ENCODE measurements at places on chromosomes 5 and 9. TPM values are rescaled to one million over a fixed set of nuclear protein-coding genes. Genes with fewer than 3 reads are reported as not detected.

The OR1J2 gene
- 1.6 TPM for total RNA-seq

The ZNF608 gene
- 42.4 TPM for total RNA-seq

The SPATA31E1 gene
- 4.6 TPM for total RNA-seq

GRCh38 chr9:76107482-76107881 is 217.0 kb downstream of the PCSK5 start:
- peak; percentile 74 for DNase-seq

DNA sequence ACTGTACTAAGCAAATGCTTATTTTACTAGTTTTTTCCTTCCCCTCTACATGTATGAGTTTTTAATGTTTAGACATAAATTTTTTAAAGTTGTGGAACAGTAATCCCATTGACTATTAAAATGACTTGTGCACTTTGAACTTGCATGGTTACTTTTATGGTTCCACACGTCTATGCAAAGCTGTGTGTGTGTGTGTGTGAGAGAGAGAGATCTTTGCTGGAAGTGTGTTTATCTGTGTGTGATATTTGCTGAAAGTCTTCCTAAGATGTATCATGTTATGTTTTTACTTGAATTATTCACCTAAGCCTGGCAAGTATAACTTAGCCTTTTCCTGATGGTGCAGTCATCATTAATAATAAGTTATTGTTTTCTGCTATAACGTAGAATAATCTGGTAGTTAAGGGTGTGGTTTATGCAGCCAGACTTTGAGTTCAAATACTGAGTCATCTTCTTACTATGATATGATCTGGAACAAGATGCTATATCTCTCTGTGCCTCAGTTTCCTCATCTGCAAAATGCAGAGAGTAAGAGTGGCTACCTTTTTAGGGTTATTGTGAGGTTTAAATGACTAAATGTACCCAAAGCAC is 138.6 kb downstream of the SMARCA2 start:
- no peak for DNase-seq

- DNase-seq, result no peak
Observed at GRCh38 chr5:72633041-72633445, 125.8 kb upstream of the ZNF366 start.

GRCh38 chr5:150081541-150082283 is 4.6 kb downstream of the CSF1R start:
- peak; percentile 49 for DNase-seq

GRCh38 chr5:100616981-100617380 is 81.8 kb downstream of the FAM174A start:
- no peak for DNase-seq

DNA sequence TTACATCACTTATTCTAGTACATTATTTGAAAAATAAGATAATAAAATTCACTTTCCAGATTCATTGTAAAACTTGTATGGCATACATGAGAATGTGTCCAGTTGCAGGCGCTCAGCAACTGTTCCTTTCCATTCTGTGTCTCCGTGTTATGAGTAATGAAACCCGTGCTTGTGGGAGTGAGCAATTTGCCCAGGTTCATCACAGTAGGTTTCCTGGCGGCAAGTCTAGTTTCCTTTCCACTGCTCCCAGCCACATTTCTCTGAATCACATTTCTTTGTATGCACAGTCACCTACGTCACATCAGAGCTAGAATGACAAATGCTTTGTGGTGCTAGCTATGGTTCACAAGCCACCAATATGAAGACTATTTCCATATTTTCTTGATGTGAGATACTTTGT is 39.9 kb downstream of the MOCS2 start:
- no peak for DNase-seq

GRCh38 chr9:133657120-133657661 is 21.0 kb downstream of the DBH start:
- no peak for DNase-seq

DNA sequence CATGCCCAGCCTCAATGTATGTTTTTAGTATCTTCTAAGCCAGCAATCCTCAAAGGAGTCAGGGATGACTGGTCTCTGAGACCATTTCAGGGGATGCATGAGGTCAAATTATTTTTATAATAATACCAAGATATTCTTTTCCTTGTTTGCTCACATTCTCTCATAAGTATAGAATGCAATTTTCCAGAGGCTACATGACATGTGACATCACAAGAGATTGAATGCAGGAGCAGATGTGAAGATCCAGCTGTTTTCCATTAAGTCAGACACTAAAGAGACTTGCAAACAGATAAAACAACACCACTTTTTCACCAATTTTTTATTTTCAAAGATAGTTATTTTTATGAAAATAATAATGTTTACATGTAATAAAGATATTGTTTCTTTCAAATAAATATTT is 22.0 kb upstream of the FREM1 start:
- no peak for DNase-seq

- peak; percentile 59 for DNase-seq
Observed at GRCh38 chr5:77630114-77630680, 8.3 kb downstream of the OTP start.

DNA sequence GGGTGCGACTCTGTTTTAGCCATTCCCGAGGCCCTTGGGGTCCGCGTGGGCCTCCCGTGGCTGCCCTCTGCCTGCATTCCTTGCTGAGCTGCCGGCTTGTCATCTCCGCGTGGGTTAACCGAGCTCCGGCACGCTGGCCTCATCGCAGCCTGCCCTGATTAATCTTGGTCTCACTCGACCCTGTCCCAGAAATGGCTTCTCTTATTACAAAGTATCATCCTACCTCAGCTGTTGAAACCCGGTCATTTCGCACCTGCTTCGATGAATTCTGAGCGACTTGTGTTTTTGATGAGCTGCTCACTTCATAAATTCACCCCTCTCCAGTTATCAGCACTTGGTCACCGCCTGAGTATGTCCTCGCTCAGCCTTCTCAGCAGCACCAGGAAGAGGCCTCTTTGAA is 123.5 kb upstream of the EGFLAM start:
- DNase-seq, result no peak

- DNase-seq, result no peak
Observed at GRCh38 chr5:100693481-100693880, 158.3 kb downstream of the FAM174A start.

Data from testis (tissue), 5 donors.